BJ (cell line): ENCODE measurements at places on chromosomes 4 and X.

- no peak for DNase-seq
Measured at GRCh38 chrX:156001667-156002021, 4.1 kb downstream of the IL9R start.

- DNase-seq = no peak
Measured at GRCh38 chr4:100177126-100177525, 13.1 kb downstream of the DDIT4L start.

- DNase-seq = no peak
Measured at GRCh38 chrX:69524781-69525363, 20.7 kb downstream of the NALF2 start.

GRCh38 chr4:41142376-41143310 lies 71.7 kb downstream of the APBB2 start:
- no peak for DNase-seq

- no peak for DNase-seq
Measured at GRCh38 chr4:47498899-47499298, 13.8 kb downstream of the ATP10D start.

DNA sequence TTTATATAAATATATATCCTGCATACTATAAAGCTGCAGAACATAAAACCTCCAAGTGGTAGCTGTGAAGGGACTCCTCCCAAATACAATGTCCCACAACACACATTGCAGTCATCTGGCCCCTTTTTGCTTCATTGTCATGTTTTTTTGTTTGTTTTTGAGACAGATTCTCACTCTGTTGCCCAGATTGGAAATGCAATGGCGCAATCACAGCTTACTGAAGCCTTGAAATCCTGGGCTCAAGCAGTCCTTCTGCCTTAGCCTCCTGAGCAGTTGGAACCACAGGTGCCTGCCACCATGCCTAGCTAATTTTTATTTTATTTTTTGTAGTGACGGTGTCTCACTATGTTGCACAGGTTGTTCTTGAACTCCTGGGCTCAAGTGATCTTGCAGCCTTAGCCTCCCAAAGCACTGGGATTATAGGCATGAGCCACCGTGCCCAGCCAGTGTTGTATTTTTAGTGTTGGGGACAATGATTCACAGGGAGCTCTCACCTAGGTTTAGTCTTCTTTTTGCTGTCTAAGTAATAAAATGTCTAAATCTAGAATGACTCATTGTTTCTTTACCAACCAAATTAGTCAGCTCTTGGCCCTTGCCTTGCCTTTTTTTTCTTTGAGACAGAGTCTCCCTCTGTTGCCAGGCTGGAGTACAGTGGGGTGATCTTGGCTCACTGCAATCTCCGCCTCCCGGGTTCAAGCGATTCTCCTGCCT lies 24.0 kb upstream of the XIAP start:
- no peak for DNase-seq

DNA sequence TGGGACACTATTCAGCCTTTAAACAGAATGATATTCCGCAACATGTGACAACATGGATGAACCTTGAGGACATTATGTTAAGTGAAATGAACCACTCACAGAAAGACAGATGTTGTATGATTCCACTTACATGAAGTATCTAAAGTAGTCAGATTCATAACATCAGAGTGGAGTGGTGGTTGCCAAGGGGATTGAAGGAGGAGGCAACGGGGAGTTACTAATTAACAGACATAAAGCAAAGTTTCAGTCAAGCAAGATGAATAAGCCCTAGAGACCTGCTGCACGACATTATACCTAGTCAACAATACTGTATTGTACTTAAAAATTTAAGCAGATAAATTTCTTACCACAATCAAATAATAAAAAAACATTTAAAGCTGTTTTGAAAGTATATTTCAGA lies 105.0 kb upstream of the NR0B1 start:
- DNase-seq = no peak

DNA sequence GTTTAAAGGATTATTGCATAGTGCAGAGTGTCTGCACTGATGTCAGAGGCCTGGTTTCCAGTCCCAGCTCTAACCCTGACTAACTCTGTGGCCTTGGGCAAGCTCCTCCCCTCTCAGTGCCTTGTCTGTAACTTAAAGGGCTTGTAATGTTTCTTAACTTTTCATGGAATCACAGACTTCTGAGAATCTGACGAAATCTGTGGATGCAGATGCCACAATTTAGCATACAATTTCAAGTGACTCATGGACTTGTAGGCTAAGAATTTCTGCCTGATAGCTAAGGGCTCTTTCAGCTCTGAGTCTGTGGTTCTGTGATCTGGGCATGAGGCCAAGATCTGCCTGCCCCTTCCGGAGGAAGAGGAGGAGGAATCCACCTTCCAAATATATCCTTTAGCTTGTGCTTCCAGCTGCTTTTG lies 236.9 kb downstream of the AR start:
- peak; percentile 96 for DNase-seq
